Pericardium fibroblast (primary cell): ENCODE measurements at places on chromosomes 7 and 10. TPM values are rescaled to one million over a fixed set of nuclear protein-coding genes. Genes with fewer than 3 reads are reported as not detected.

Gene OPALIN
- total RNA-seq, result not detected in 2 replicates

Gene MARVELD1
- 60.7 and 71.5 TPM in 2 replicates for total RNA-seq

Gene PPP1R9A
- total RNA-seq, result 0.23 and 0.51 TPM in 2 replicates

Gene SPDYE9
- not detected in 2 replicates for total RNA-seq

Gene KNDC1
- total RNA-seq, result 0.51 and 1.2 TPM in 2 replicates

Gene PIK3CG
- not detected in 2 replicates for total RNA-seq

Gene KEL
- not detected in 2 replicates for total RNA-seq

Gene NUP205
- total RNA-seq, result 24.6 and 45.5 TPM in 2 replicates

Gene EGFR
- total RNA-seq, result 27.8 and 45.6 TPM in 2 replicates

Gene GRID2IP
- 0.09 TPM in 1 of 2 replicates, not detected in the other for total RNA-seq

Gene ITPRID1
- total RNA-seq, result not detected in 2 replicates

Gene NEUROG3
- not detected in 2 replicates for total RNA-seq

Gene POM121
- total RNA-seq, result 7.6 and 8.8 TPM in 2 replicates

Gene CRYGN
- under 0.01 TPM in 1 of 2 replicates, not detected in the other for total RNA-seq

Gene MAGI2
- 4.0 and 6.3 TPM in 2 replicates for total RNA-seq

Gene TMEM176A
- total RNA-seq, result 4.1 and 6.2 TPM in 2 replicates

Gene TWIST1
- total RNA-seq, result 41.0 and 70.1 TPM in 2 replicates

Gene FRAT1
- total RNA-seq, result 2.7 and 5.5 TPM in 2 replicates

Gene PALD1
- 0.12 and 3.7 TPM in 2 replicates for total RNA-seq

Gene FGFR2
- 0.35 TPM in 1 of 2 replicates, not detected in the other for total RNA-seq

Gene SH2D4B
- total RNA-seq, result not detected in 2 replicates

Gene CELF2
- total RNA-seq, result 29.4 and 47.8 TPM in 2 replicates

Gene EPO
- not detected in 2 replicates for total RNA-seq

Gene PNLIP
- not detected in 2 replicates for total RNA-seq

Gene LRGUK
- under 0.01 TPM in 2 replicates for total RNA-seq

Gene TFPI2
- total RNA-seq, result 58.6 and 395 TPM in 2 replicates

Gene EFCAB10
- not detected in 2 replicates for total RNA-seq

Gene RBP3
- not detected in 2 replicates for total RNA-seq

Gene HOXA1
- total RNA-seq, result 0.23 and 3.3 TPM in 2 replicates

Gene GJD4
- total RNA-seq, result not detected in 2 replicates

Gene GALNT17
- under 0.01 and 3.4 TPM in 2 replicates for total RNA-seq

Gene H2BK1
- not detected in 2 replicates for total RNA-seq

Gene SEPTIN7
- 222 and 585 TPM in 2 replicates for total RNA-seq

Gene OR2A12
- total RNA-seq, result not detected in 2 replicates

Gene ITIH5
- total RNA-seq, result 0.47 and 3.5 TPM in 2 replicates

Gene CPA2
- total RNA-seq, result not detected in 2 replicates

Gene NKX1-2
- total RNA-seq, result not detected in 2 replicates
